AG08396 (cell line): ENCODE measurements at places on chromosomes 2 and 18.

- no peak for DNase-seq
Observed at GRCh38 chr2:23549821-23550530, 165.0 kb downstream of the KLHL29 start.

GRCh38 chr2:230564805-230565779, 147.6 kb upstream of the CAB39 start:
- peak; percentile 31 for DNase-seq

- no peak for DNase-seq
Observed at GRCh38 chr2:213157242-213157641, 5.8 kb upstream of the IKZF2 start.

DNA sequence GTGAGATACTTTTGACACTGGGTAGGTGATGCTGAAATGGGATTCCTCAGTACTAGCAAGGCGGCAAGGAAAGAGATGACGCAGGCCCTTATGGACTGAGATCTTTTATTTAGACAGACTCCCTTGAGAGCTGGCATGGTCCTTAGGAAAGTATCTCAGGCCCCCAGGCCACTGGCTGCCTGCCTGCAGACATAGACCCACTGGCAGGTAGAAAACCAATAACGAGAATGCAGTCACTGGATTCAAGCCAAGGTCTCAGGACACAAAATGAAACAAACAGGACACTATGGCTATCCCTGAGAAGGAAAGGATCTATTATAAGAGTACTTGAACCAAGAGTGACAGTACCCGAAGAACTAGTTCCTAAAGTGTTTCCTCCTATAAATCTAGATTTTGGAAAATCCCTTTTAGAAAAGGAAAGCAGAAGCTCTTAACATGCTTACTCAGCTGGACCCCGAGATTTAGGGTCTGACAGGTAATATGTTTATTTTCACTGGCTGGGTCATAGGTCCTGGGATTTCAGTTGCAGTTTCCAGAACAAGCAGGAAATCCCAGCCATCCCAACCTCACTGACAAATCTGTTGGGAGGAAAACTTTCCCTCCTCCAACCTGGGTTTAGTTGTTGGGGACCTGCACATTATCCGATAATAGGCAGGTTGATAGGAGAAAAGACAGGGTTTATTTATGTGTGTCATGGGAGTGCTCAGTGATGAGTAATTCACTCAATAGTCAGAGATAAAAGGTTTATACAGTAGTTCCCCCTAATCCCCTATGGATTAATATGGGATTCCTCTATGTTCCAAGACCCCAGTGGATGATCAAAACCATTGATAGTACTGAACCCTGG, 44.5 kb downstream of the COMMD1 start:
- DNase-seq: no peak

GRCh38 chr2:47056868-47057686, 98.0 kb downstream of the STPG4 start:
- no peak for DNase-seq

GRCh38 chr2:176565641-176566323, 296.5 kb downstream of the MTX2 start:
- DNase-seq: no peak

GRCh38 chr2:80057956-80058355, 246.6 kb downstream of the LRRTM1 start:
- no peak for DNase-seq

- peak; percentile 32 for DNase-seq
Observed at GRCh38 chr2:174399171-174399570, 3.6 kb downstream of the SCRN3 start.

GRCh38 chr2:61898810-61899209, 6.7 kb upstream of the COMMD1 start:
- DNase-seq: no peak

- DNase-seq: no peak
Observed at GRCh38 chr2:86227685-86228084, 28.4 kb downstream of the MRPL35 start.

DNA sequence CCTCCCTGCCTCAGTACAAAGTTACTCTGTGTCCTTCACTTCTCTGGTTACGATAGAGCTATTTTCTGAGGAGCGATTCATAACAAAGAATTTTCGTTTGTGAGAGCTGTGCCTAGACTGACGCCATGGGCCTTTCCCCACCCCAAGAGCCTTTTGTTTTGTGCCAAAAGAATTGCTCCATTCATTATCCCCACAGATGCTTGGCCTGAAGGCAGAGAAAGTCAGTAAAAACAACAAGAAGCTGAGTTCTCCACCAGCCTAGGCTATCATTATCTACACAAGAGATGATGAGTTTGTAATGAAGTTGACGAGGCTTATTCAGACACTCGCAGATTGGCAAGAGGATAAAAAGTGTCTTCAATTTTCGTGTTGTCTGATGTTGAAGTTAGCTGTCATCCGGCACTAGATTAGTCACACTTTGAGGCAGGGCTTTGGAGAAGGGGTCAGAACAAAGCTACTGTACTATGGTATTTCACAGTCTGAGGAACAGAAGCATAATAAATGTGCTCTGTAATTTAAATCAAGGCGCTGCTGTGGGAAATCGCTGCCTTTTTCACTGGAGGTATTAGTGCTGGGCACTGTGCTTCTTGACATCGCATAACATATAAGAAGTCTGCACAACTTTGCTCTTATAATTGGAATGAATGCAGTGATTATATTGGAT, 278.4 kb upstream of the FIGN start:
- DNase-seq: no peak

GRCh38 chr18:59737776-59738300, 40.6 kb upstream of the CCBE1 start:
- DNase-seq: no peak

DNA sequence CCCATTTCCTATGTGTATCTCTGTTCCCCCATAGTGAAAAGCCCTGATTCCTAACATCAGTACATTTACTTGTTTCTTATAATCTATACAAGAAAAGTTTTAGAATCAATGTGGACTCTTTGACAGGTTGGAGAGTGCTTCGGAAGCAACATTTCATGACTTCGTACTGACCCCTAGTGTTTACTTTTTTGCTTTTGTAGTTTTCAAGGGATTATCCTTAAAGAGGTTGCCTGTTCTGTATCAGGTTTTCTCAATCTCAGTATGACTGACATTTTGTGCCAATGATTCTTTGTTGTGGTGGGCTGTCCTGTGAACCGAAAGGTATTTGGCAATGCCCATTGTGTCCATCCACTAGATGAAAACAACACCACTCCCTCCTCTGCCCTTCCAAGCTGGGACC, 43.3 kb upstream of the SERPINB2 start:
- DNase-seq: peak; percentile 18

DNA sequence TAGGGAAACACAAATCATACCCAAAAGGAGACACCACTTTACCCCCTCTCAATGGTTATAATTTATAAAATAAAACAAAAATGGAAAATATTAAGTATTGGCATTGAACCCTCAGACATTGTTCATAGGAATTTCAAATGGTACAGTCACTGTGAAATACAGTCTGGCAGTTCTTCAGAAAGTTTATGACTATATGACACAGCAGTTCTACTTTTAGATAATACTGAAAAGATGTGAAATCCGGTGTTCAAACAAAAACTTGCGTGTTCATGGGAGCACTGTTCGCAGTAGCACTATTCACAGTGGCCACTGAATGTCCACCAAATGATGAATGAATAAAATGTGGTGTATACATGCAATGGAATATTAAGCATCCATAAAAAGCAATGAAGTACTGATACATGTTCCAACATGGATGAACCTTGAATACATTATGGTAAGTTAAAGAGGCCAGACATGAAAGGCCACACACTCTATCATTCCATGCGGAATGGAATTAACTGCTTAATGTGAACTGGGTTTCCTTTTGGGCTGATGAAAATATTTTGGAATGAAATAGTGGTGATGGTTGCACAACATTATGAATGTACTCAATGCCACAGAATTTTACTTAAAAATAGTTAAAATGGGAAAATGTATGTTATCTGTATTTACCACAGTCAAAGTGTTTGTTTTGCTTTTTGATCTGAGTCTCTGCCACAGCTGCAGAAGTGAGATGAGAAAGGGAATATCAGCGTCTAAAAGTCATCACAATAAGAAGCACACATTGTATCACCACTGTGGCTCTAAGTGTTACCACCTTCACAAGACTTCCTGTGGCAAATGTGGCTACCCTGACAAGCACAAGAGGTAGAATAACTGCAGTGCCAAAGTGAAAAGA, 864.6 kb downstream of the SUCLG1 start:
- DNase-seq: no peak

DNA sequence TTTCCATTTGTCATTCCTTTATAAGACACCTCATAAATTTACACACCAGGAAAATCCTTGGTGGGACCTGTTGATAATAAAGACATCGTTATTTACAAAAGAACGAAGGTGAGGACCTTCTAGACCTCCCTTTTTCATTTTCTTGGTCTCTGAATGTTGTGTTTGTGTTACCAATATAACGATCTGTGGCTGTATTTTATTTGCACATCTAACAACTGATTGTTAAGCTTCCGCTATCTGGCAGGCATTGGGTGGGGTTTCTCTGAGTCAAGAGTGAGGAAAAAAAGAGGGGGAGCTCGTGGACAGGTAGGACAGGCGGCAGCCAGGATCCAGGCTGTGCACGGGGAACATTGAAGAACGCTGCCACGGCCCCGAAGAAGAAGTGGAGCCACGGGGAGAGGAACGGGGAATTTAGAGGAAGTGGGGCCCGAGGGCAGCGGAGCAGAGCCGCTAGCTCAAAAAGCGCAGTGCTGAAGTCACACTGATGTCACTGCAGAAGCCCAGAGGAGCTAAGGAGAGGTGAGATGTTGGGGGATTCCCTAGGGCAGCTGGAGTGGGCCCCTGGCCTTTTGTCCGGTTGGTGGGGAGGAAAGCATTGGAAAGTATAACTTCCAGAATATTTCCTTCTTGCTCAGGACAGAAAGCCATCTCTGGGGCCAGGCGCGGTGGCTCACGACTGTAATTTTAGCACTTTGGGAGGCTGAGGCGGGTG, 20.9 kb upstream of the DNMT3A start:
- no peak for DNase-seq

- no peak for DNase-seq
Observed at GRCh38 chr2:171390941-171391516, 42.8 kb downstream of the METTL8 start.

DNA sequence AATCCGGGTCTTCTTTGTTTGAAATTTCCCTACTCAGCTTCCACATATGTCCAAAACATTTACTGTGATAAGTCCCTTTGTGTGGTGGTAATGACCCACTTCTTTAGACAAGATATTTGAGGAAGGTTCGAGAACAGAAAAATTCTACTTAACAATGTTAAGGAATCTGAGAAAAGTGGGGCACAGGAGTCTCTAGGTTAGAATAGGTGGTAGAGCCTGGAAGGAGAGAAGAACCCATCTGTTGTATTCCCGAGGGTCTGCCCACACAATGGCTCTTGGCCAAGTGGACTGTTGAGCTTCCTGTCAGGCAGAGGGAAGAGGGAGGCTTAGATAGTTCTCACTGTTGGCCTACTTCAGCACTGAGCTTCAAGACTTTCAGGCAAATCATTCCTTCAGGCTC, 4.3 kb downstream of the IGFBP2 start:
- DNase-seq: no peak

GRCh38 chr2:240425236-240425615, 10.2 kb upstream of the GPC1 start:
- DNase-seq: no peak
